SK-MEL-5 (cell line): ENCODE measurements at places on chromosomes 7 and 10. TPM values are rescaled to one million over a fixed set of nuclear protein-coding genes. Genes with fewer than 3 reads are reported as not detected.
A peak's percentile ranks its signal among the peaks of the same experiment; 100 is the strongest.

- DNase-seq, result no peak
These were observed 35.2 kb downstream of the AIFM2 start for GRCh38 chr10:70097459-70097858.

DNA sequence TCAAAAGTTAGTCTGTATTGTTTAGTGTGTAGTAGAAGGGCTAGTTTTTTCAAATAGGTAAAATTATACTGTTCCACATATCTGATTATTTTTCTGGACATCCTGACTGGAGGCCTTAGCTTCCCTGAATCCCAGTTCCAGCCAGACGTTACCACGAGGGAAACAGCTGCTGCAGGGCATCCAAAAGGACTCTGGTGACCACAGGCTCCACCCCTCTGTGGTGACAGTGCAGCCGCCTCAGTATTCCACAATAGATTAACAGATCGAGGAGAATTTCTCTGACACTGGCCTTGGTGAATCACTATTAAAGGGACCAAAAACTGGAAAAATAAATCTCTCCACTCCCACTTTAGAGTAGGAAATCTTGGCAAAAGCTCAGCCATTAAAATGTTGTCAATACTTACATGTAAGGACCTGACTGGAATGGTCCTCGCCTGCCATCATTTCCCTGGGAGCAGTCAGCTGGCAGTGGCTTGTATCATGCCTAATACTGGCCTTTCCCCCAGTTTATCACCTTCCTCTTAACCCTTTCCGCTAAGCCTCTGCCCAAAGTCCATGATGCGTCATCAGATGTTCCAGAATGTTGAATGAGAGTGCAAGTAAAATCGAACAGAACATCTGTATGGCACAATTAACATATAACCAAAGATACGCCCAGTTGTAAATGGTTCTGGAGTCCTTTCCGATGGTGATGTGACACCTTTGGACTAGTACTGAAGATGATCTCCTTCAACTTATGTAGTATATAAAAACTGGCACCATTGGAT, 31.6 kb downstream of the ENO4 start:
- DNase-seq, result peak; percentile 40

DNA sequence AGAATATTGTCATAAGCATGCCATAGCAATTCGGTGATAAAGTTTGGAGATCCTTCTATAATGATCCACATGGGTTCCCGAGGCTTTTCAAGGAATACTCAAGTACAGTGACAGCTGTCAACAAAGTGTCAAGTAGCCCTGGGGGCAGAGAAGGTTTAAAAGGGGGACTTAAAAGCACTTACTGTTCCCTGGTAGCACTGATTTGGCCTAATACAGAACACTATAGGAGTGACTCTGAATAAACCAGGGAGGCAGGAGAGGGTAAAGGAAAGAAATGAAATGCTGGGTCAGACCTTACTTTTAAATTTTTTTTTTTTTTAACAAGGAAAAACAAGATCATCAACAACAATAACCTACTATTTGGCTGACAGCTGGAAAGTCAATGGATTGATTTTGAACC, 20.1 kb downstream of the CHCHD3 start:
- DNase-seq, result no peak

- DNase-seq, result no peak
These were observed 533 bp upstream of the NKX6-2 start for GRCh38 chr10:132786476-132786883.

DNA sequence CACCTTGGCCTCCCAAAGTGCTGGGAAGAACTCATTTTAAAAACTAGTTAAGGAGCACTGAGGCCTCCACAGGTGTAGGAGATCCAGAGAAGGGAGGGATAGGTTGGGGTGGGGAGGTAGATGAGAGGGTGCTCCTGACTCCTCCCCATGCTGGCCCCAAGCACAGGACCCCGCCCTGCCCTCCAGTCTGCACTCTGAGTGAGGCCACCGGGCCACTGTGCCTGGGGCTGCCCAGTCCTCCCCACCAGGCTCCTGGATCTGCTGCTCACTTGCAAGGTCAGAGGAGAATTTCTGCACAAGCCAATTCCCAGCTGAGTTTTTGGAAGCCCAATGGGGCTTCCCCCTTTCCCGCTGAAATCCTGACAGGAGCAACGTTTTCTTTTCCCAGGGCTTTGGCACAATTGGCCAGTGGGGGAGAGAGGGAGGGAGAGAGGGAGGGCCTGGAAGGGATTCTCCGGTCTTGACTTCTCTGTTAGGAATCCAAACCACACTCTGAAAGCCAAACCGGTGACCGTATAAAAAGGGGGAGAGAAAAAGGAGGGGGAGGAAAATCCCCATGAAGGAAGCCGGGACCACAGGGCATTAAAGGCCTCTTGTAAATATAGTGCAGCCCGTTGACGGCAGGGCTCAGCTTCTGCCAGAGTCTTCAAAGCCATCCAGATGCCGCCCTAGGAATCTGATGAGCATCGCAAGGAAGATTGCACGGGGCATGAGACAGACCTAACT, 116.2 kb downstream of the SH3PXD2A start:
- DNase-seq, result no peak

DNA sequence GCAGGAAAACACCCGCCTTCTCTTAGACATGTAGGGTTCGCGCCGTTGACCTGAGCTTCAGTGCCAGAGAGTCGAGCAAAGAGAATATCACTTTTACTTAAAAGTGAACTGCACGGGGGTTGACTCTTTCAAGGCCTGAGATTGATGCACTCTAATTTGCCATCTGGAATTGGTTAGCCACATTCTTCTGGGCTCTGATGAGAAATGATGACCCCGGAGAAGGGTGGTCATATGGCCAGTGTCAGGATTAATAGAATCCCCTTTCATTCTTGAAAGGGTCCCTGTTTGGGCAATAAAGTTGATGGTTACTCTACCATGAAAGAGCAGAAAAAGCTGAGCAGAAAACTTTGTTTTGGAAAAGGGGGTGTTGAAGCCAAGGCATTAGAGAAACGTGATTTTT, 31.2 kb downstream of the GRK5 start:
- no peak for DNase-seq

GRCh38 chr10:116270771-116271592, 2.0 kb downstream of the GFRA1 start:
- no peak for DNase-seq

The MXI1 gene
- total RNA-seq, result 52.9 and 53.9 TPM in 2 replicates

The SMKR1 gene
- total RNA-seq, result 0.98 and 1.4 TPM in 2 replicates
